SK-MEL-5 (cell line): ENCODE measurements at places on chromosomes 7 and 10.

- DNase-seq: no peak
Observed at GRCh38 chr7:130995252-130996081, 261.5 kb upstream of the KLF14 start.

- DNase-seq: no peak
Observed at GRCh38 chr7:112892263-112892662, 102.1 kb upstream of the TMEM168 start.

GRCh38 chr7:45151131-45151684 is 6.4 kb upstream of the RAMP3 start:
- DNase-seq: no peak

GRCh38 chr7:131546126-131546525 is 10.3 kb downstream of the PODXL start:
- DNase-seq: peak; percentile 65

GRCh38 chr7:152663148-152663740 is 12.7 kb downstream of the XRCC2 start:
- DNase-seq: no peak

- DNase-seq: no peak
Observed at GRCh38 chr7:106288263-106288662, 3.5 kb upstream of the NAMPT start.

GRCh38 chr7:22604246-22604645 is 104.3 kb upstream of the STEAP1B start:
- DNase-seq: no peak

- no peak for DNase-seq
Observed at GRCh38 chr7:37074370-37074769, 350.1 kb upstream of the AOAH start.

DNA sequence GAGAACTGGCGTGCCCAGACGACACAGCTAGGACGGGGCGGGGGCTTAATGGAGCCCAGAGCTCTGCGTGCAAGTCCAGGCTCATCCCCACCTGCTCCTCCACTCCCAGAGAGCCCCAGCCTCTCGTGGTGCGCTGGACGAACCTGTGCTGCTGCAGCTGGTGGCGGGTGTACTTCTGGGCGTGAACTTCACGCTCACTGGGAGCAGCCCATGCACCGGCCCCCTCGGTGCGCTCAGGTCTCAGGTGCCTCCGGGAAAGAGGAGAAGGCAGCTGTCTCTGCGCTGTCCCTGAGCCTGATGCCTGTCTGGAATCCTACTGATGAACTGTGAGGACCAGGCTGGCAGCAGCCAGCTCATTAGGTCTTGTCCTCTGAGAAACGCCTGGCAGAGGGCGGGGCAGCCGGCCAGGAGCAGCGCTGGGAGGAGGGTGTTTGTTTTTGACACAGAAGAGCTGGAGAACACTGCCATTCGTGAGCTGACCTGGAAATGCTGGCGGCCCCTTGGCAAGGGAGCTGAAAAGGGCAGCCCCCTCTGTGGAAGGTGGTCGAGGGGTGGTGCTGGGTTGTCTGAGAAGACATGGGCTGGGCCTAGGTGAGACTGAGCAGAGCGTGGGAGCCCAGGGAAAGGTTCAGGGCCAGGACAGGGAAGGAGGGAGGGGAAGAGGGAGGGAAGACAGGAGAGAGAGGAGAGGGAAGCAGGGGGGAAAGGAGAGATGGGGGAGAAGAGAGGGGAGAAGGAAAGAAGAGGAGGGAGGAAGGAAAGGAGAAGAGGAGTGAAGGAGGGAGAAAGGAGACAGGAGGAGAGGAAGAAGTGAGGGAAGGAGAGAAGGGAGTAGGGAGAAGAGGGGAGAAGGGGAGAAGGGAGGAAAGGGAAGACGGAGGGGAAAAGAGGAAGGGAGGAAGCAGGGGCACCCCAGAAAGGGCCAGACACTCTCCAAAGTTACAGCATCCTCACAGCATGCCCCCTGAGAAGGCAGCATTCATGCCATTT is 53.5 kb upstream of the TNS3 start:
- DNase-seq: no peak

GRCh38 chr10:46524472-46525176 is 31.8 kb downstream of the GPRIN2 start:
- no peak for DNase-seq

GRCh38 chr10:24156686-24157085 is 52.3 kb upstream of the KIAA1217 start:
- no peak for DNase-seq

- no peak for DNase-seq
Observed at GRCh38 chr10:22539579-22540298, 174.6 kb downstream of the PIP4K2A start.

- DNase-seq: peak; percentile 82
Observed at GRCh38 chr7:108419961-108420908, 36.0 kb downstream of the NRCAM start.

DNA sequence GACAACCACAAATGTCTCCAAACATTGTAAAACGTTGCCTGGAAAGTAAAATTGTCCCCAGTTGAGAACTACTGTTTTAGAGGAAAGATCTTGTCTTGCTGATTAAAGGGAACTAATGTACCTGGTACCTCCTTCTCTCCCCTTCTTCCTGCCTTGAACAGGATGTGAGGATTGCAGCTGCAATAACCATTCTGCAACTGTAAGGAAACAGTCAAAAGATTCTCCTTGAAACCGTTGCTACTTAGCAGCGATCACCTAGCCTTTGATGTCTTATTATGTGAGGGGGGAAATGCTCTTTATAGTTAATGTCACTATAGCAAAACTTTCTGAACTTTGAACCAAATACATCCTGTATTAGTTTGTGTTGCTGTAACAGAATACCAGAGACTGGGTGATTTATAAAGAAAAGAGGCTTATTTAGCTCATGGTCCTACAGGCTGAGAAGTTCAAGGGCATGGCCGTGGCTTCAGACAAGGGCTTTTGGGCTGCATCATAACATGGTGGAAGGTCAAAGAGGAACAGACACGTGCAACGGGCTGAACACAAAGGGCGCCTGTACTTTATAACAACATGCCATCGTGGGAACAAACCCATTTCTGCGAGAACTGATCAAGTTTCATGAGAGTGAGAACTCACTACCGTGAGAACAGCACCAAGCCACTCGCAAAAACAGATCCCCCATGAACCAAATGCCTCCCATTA is 54.2 kb upstream of the PARD3 start:
- no peak for DNase-seq

GRCh38 chr7:82317257-82317721 is 126.3 kb downstream of the CACNA2D1 start:
- no peak for DNase-seq

DNA sequence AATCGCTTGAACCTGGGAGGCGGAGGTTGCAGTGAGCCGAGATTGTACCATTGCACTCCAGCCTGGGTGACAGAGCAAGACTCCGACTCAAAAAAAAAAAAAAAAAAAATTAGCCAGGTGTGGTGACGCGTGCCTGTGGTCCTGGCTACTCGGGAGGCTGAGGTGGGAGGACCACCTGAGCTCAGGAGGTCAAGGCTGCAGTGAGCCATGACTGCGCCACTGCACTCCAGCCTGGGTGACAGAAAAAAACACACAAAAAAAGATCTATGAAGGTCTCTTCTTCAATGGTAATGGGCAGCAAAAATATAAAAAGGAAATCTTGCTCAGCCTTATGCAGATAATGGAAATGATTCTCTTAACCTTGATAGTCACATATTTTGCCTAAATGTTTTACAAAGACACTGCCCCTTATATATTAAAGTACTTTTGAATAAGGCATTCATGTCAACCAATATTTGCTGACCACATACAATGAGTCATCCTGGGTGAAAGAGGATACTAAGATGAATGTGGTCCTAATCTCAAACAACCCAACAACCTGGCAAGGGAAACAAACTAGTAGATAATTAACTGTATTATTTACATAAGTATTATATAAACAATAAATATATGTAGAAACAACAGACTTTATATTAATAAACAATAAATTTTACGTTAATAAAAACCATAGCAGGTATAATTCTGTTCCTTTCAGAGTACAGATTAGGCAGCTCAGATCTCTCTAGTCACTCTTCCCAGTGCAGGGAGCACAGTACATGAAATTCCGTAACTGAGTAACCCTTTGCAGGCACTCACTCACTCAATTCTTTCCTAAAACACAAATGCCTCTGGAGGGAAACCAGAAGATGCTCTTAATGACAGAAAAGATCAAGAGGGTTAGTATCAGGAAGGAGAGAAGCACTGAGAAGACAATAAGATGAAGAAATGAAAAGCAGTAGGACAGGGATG is 8.1 kb downstream of the TOMM7 start:
- peak; percentile 86 for DNase-seq

DNA sequence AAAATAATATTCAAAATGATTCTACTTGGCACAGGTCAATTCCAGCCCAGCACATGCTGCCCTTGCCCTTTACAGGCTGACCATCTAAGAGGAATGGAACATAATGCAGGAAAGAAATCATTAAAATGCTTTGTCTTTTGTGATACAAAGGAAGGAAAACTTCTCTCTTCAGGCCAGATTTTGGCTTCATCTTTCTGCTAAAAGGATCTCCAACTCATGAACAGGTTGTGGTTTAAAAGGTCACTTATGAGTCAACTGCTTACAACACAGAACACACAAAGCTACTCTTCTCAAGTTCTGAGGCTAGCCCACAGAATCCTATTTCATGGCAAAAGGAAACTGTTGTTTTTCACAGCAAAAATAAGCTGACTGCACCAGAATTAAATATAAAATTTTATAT is 197.1 kb downstream of the DOCK4 start:
- DNase-seq: peak; percentile 82

- no peak for DNase-seq
Observed at GRCh38 chr7:1611708-1612241, 41.9 kb upstream of the PSMG3 start.

DNA sequence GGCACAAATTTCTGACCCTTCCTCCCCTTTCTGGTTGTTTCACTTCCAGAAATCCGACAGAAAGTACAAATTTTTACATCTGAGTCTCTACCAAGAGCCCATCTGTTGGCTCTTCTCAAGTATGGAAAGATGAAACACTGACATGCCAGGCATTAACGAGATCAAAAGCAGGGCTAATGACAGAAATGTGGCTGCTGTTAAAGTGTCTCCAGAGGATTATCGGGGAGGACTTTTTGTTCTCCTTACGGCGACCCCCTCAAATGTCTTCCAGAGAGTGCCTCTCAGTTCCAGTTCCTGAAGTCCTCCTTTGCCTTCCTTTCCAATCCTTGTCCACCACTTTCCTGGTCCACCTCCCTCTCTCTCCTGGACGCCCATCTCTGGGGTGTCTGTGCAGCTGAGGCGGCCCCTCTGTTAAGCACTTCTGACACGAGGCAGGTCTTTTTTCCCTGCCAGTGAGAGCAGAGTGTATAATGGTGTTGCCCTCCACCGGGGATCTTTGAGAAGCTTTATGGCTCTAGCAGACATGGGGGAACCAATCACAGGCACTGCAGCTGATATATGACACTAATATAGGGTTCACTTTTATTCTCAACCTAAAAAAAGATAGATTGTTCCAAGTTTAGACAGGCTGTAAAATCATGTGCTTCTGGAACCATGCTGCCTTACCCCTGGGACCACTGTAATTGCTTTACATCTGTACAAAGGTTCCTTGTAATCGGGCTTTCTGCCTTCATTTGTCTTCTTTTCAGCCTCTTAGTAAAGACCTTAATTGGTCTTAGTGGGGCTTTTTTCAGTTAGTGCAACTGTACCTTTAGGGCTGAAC is 757.1 kb downstream of the AUTS2 start:
- peak; percentile 16 for DNase-seq

GRCh38 chr7:100694098-100694745 is at the start of gene GIGYF1:
Gene GIGYF1, minus strand, starts transcription at chr7:100694250. Its CDS starts 6,012 bp downstream, at chr7:100688238.
- DNase-seq: peak; percentile 71

- no peak for DNase-seq
Observed at GRCh38 chr7:28208506-28208905, 27.9 kb upstream of the JAZF1 start.

GRCh38 chr7:143063741-143064140 is 11.6 kb downstream of the OR6V1 start:
- no peak for DNase-seq

DNA sequence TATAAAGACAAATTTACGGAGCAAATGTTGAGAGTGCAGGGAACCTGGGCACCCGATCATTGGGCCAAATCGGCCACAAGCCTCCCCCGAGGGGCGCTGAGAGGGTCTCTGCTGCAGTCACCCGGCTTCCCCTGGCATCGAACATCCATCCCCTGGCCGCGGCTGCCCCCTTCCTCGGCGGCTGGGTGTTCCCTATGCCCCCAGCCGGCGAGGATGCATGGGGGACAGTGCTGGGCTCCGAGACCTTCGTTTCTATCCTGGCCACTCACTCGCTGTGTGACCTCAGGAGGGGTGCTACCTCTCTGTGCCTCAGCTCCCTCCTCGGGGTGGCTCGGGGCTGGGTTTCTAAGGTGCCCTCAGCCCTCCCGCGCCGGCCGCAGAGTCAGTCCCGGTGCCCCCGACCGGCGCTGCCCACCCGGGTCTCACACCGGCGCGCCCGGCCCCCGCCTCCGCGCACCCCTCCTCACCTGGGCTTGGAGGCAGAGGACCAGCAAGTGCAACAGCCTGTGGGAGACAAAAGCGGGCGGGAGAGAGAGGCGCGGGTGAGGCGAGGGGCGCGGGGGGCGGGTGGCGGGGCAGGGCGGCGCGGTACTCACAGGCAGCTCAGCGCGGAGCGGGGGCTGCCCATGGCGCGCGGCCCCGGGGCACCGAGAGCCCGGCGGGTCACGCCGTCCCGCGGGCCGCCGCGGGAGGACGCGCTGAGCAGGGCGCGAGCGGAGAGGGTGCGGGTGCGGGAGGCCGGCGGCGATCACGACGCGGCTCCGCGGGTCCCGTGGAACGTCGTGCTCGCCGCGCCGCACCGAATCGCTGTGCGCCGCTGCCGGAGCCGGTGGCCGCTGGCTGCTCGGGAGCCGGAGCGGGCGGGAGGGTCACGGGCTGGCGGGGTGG is at the start of gene FGF8:
Gene FGF8 (minus strand): TSS at position 842 of the 888 bp plus-strand sequence. CDS start 214 bp downstream, at position 628.
- no peak for DNase-seq

DNA sequence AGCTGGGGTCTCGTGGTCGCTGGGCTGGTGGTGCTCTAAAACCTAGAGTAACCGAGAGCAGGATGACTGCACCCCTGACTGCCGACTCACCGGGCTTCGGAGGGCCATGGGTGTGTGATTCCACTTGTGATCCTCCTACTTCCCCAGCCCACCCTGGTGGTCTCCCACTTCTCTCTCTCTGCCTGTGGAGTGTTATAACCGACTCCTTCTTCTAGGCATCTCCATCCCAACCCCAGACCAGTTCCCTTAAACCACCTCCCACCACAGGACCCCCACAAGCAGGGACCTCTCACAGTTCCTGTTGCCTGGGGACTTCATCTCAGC is 52.4 kb downstream of the IKZF1 start:
- no peak for DNase-seq

- no peak for DNase-seq
Observed at GRCh38 chr10:16436367-16436757, 448 bp upstream of the PTER start.
